ENCODE measurements at places on chromosomes 5 and 9.

DNA sequence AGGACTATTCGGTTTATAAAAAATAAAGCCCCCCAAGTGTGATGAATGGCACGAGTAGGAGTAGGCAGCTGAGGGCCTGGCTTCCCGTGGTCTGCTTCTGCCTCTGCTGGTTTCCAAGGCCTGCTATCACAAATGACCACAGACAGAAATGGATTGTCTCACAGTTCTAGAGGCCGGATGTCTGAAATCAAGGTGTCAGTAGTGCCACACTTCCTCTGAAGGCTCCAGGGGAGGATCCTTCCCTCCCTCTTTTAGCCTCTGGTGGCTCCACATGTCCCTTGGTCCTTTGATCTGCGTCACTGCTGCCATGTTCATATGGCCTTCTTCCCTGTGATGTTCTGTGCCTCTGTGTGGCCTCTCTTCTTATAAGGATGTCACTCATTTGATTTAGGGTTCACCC is 15.1 kb downstream of the PRKACG start:
- DNase-seq: no peak

- peak; percentile 72 for DNase-seq
These were observed 1.3 kb downstream of the MAP3K1 start for GRCh38 chr5:56816546-56817081.

GRCh38 chr5:54205453-54205852 is 104.9 kb downstream of the ARL15 start:
- DNase-seq: no peak

DNA sequence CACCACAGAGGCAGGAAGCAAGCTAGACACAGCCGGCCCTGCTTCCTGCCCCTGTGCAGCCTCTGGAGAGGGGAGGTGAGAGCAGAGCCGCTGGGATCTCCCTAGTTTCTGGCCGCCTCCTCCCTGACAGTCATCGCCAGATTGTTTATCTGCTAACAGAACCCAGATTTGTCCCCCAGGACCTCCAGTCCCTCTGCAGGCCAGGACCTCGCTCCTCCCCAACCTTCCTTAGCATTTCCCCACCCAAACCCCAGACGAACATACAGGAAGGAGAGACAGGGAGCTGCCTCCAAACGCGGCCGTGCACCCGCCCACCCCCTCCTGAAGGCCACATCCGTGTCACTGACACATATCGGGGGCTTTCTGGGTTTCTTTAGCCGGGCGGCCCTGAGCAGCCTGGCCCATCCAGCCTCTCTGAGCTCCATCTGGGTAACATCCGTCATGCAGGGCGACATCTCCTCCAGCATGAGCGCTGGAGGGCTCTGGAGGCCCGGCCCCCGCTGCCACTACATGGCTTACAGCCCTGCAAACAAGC is 47.5 kb downstream of the DBH start:
- peak; percentile 75 for DNase-seq

DNA sequence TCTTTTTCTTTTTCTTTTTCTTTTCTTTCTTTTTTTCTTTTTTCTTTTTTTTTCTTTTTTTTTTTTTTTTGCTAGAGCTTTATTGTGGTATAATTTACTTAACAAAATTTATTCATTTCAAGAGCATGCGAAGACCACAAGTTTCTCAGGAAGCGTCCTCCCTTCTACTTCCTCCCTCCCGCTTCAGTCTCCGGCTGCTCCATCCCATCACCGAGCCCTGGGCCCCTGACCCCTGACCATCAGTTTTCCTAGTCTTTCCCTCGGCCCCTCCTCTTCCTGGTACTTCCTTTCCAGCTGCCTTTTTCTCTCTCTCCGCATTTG is 34.7 kb downstream of the C9orf152 start:
- no peak for DNase-seq

DNA sequence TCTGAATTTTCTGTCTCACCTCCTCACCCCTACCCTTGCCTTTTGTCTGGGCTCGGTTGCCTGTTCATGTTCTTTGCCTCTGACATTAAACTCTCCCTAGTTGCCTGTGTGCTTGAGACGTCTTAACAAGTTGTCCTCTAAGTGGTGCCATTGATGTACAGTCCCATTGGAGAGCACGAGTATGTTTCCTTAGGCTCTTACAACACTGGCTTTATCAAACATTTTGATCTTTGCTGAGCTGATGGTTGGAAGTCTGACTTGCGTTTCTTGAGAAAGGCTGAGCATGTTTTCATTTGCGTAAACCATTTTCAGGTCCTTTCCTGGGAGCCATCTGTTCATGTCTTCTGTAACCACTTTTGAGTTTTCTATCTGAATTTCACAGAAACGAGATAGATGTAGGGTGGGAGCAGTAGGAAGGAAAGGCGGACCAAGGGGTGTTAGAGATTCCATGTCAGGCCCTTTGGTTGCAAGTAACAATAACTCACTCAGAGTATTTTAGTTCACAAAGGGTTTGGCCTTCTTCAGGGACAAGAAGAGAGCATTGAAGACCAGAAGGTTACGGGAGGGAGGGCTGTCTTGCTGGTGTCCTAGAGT is 35.4 kb downstream of the OTULIN start:
- DNase-seq: no peak

DNA sequence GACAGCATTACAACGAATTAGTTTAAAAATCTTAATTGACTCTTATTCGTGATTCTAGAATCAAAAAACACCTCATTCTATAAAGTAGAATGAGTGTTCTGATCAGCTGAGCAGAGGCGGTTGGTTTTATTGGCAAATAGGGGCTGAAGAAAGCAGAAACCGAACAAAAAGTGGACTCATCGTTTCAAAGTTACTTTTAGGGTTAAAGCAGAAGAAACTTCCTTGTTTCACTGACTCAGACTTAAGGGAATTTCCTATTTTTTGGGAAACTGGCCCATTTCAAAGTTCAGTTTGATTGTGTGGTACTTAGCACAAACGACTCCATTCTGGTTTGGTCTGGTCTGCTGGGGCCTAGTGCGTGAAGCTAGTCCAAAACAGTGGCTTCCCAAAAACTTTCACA is 862 bp upstream of the NDUFB6 start:
- DNase-seq: no peak

GRCh38 chr9:87499424-87500017 is 1.9 kb downstream of the DAPK1 start:
- DNase-seq: no peak

DNA sequence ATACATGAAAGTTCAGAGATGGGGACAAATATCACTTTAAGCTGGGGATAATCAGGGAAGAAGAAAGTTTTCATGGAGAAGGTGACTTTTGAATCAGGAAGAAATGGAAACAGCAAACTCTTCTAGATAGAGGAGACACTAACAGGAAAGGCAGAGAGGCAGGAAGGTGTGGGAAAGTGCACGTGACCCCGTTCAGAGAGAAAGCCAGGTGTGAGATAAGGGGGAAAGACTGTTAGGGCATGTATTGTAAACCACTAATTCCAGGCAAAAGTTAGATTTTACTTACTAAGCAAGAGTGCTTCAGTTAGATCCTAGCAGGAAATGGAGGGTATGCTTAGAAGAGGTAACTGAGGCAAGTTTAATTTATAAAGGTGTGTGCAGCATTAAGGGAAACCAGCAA is 58.5 kb downstream of the PDCD1LG2 start:
- no peak for DNase-seq

DNA sequence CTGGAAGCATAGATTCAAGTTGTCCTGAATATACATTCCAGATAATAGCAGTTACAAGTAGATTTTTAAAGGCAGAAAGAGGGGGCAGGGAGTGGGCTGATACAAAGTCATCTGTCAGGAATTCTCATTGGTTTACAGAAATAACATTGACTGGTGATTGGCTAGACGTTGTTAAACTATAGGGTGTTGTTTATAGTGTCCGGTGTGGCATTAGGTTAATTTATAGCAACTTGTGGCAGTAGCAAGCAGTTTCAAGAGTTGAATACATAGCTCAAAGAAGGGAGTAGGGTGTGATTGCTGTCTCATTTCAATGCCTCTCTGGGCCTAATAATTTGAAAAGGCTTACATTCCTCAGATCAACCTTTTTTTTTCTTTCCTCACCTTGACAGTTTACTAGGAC is 10.7 kb upstream of the POC5 start:
- no peak for DNase-seq
